Stimulated activated CD8-positive, alpha-beta memory T cell treated with anti-CD3 and anti-CD28 coated beads, Interleukin-15, amount 100 ng/mL, for 4 hours (primary cell): ENCODE measurements at places on chromosomes 3 and 15.

DNA sequence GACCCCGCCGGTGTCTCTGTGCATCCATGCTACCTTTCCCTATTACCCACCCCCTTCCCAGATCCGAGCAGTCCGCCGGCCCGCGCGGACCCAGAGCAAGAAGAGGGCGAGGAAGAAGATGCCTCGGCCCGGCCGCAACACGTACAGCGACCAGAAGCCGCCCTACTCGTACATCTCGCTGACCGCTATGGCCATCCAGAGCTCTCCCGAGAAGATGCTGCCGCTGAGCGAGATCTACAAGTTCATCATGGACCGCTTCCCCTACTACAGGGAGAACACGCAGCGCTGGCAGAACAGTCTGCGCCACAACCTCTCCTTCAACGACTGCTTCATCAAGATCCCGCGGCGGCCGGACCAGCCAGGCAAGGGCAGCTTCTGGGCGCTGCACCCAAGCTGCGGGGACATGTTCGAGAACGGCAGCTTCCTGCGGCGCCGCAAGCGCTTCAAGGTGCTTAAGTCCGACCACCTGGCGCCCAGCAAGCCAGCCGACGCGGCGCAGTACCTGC is 788 bp downstream of the FOXB1 start:
- DNase-seq: no peak

- no peak for DNase-seq
Observed at GRCh38 chr3:46852334-46852720, 10.9 kb downstream of the MYL3 start.

GRCh38 chr3:157067114-157067513 is 92.8 kb downstream of the CCNL1 start:
- DNase-seq: no peak

DNA sequence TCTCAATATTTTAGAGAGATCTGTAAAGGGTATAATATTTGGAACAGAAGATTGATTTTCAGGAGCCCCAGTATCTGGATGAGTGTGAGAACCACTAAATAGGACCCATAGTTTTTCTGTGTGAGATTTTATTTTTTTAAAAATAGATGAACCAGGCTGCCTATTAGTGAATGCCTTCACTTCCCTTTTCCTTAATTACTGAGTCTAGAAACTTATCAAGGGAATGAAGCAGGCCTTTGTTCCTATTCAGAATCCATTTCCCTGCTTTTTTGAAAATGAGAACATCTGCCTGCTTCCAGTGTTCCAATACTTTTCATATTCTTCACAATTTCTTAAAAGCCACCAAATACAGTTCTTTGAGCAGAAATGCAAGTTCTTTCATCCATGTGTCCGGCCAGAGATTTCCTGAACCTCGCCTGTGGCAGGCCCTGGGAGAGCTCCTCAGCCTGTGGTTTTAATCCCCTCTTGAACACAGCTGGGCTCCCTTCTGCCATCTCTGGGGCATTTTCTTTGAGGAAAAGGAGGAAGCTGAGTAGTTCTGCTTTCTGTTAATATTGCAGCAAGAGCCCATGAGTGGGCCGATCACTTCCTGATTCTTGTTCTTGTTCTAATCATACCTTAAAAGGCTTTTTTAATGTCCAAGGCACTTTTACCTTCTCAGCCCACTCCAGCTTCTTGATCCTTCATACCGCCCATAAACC is 4.7 kb downstream of the EHD4 start:
- no peak for DNase-seq

DNA sequence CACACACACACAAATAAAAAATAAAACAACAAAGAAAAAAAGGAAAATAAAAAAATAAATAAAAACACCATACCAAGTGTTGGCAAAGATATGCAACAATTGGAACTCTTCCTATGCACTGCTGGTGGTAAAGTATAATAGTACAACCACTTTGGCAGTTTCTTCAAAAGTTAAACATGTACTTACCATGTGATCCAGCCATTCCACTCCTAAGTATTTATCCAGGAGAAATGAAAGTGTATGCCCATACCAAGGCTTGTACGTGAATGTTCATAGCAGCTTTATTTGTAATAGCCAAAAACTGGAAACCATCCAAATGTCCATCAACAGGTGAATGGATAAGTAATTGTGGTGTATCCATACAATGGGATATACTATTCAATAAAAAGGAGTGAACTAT is 17.0 kb downstream of the WDR93 start:
- no peak for DNase-seq

GRCh38 chr3:44363591-44363990 is 25.0 kb downstream of the TCAIM start:
- no peak for DNase-seq

- DNase-seq: no peak
Observed at GRCh38 chr15:92492551-92493115, 99.0 kb downstream of the ST8SIA2 start.

DNA sequence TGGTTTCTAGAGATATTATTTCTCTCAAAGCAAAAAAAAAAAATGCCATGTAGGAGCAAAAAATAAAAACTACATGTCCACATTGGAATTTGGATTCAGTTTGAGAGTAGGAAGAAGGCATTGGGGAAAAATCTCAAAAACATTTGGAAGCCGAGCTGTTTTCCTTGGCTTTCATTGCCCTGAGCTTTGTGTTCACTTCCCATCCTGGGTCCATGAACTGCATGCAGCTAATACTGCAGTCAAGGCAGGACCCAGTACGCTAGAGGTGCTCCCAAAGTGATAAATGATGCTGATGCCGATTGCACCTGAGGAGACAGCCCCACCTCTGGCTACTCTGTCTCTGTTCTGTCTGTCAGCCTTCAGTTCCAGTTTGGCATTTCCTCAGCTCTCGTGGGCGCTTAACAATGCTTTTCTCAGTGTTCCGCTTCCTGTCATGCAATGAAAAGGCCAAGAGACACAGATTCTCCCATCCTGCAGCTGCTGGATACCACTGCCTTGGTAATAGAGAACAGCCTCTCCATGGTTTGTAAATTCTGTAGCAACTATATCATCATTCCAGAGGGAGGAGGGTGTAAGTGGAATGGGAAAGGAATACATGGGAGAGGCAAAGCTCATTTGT is 181.8 kb downstream of the RYR3 start:
- no peak for DNase-seq

DNA sequence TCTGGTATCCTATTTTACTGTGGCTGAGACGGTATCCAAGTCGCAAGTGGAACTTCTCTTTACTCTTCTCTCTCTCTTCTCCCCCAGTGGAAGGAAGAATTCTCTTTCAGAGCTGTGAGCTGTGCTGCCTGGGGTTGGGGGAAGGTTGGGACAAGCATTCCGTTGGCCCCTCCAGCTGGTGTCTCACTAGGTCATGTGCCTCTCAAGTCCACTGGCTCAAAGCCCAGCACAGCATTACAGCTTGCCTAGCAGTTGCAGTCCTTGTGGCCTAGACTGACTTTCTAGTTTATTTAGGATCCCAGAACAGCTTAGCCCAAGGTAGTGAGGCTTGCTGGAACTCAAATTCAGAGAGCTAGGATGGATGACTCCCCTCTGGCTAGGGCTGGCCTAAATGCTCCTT is 76.1 kb upstream of the SPATA16 start:
- no peak for DNase-seq

- DNase-seq: no peak
Observed at GRCh38 chr3:144407335-144407734, 435.7 kb downstream of the DIPK2A start.

DNA sequence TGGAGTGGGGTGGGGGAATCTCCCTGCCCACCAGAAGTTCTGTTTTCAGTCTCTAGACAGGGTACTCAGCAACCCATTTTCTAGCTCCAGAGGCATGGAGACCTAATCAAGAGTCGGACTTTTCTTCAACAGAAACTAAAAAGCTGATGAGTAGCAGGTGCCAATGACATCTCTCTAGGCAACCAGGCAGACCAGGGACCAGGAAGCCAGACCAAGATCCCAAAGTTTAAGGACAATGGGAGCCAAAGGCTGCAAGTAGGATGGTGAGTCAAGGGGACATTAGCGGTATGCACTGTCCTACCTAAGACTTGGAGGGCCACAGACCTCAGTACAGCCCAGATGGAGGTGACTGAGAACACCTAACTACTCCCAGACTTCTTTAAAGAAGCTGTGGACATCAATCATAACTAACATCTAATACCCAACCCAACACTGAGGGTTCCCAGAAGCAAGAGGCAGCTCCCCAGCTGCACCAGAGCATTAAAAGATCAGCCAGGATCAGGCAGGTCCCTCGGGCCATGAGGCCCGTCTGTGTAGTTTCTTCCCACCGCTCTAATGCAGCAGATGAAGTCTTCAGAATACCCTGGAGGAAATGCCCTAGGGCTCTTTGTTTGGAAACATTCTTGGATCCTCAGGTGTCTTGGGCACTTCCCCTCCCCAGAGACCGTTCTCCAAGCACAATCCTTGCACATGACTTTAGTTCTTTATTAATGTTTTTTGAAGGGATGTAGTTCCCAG is 979 bp downstream of the CCDC71 start:
- no peak for DNase-seq

DNA sequence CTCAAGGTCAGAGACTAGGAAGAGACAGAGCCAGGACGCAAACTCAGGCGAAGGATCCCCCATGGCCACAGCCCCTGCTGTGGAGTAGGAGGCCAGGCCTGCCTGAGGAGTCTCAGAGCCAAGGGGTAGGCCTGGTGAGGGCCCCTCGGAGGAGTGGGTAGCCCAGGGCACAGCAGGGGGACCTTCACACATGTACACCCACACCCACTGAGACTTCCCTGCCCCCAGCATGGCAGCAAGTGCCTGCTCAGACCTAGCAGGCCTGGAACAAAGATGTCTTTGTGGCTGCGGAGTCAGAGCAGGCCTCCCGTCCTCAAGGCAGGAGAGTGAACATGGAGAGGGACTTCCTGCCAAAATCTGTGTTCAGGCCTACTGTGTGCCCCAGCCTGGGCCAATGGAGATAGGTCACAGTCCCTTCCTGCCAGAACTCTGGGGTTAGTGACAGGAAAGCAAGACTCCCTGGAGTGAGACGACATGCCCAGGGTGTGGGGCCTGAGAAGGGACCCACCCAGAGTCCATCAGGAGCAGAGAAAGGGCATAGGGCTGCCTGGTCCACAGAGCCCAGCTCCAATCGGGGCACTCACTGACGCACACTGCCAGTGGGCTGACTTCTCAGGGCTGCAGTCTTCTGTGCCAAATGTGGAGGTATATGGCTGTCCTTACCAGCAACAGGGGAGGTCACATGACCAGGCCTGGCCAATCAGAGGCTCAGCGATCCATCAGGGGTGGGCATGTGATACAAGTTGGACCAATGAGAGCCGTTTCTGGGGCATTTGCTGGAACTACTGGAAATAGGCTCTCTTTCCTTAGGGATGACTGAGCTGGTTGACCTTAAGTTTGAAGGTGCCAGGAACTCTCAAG is 2.3 kb downstream of the GRIP2 start:
- DNase-seq: no peak

- DNase-seq: no peak
Observed at GRCh38 chr15:98163319-98164045, 203.0 kb downstream of the ARRDC4 start.

- DNase-seq: no peak
Observed at GRCh38 chr3:62665627-62666437, 209.4 kb downstream of the CADPS start.

- no peak for DNase-seq
Observed at GRCh38 chr3:39809995-39810595, 686 bp downstream of the MYRIP start.

- no peak for DNase-seq
Observed at GRCh38 chr3:60427109-60427508, 824.1 kb downstream of the FHIT start.

GRCh38 chr3:126216416-126216815 is 36.0 kb upstream of the ALDH1L1 start:
- DNase-seq: no peak

GRCh38 chr15:58604455-58604923 is 145.0 kb downstream of the ADAM10 start:
- no peak for DNase-seq

- DNase-seq: no peak
Observed at GRCh38 chr15:35279811-35280210, 194.7 kb upstream of the NANOGP8 start.

- DNase-seq: no peak
Observed at GRCh38 chr3:189586941-189587663, 44.1 kb upstream of the TP63 start.

- DNase-seq: no peak
Observed at GRCh38 chr3:43620831-43621655, 768 bp downstream of the ANO10 start.

GRCh38 chr3:52792961-52793695 is 1.5 kb upstream of the ITIH3 start:
- no peak for DNase-seq
